HT-29 (cell line): ENCODE measurements at places on chromosomes 7 and 10. TPM values are rescaled to one million over a fixed set of nuclear protein-coding genes. Genes with fewer than 3 reads are reported as not detected.

Gene DYDC2
- not detected in 2 replicates for total RNA-seq

Gene SLC18A3
- not detected in 2 replicates for total RNA-seq

DNA sequence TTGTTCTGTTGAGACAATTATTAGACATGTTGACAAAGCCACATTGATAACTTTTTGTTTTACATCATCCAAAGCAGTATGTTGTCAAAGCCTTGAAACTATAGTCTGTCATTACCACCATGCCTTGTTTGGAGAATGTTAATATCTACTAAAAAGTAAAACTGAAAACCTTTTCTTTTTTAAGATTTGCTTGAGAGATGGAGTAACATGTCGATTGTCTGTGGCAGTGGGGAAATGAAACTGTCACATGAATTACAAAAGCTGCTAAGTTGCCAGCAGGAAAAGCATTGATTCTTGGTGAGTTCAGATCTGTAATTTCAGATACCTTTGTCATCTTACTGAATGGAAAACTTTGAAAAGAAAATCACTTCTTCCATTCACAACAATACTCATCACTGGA lies 69.1 kb downstream of the TFPI2 start:
- DNase-seq: no peak

DNA sequence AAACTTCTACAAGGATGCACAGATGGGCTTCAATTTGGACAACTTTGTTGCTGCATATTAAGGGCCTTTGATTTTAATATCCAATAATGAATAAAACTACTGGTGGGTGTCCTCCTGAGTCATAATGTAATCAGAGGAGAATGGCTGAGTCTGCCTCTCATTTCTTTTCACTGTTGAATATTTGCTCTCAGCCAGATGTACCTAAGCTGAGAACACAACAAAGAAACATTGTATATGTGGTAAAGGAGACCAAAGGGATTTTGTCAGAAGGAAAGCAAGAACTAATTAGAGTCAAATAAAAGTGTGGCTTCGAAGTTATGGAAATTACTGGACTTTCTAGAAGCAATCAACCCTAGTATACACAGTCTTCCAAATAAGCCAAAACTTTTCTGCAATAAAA lies 131.0 kb upstream of the BET1 start:
- no peak for DNase-seq

DNA sequence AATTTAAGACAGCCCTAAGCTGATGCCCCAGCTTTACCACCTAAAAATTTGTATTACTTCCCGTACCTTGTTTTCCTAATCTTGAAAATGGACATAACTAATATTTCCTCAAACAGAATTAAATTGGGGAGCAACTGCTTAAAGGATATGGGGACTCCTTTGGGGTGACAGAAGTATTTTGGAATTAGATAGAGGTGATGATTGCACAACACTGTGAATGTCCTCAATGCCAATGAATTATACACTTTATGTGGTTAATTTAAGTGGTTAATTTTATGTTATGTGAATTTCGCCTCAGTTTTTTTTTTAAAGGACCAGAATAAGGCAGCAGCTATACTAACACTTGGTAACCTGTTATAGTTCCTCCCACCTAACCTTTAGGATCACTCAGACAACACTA lies 19.9 kb upstream of the NPFFR1 start:
- no peak for DNase-seq

DNA sequence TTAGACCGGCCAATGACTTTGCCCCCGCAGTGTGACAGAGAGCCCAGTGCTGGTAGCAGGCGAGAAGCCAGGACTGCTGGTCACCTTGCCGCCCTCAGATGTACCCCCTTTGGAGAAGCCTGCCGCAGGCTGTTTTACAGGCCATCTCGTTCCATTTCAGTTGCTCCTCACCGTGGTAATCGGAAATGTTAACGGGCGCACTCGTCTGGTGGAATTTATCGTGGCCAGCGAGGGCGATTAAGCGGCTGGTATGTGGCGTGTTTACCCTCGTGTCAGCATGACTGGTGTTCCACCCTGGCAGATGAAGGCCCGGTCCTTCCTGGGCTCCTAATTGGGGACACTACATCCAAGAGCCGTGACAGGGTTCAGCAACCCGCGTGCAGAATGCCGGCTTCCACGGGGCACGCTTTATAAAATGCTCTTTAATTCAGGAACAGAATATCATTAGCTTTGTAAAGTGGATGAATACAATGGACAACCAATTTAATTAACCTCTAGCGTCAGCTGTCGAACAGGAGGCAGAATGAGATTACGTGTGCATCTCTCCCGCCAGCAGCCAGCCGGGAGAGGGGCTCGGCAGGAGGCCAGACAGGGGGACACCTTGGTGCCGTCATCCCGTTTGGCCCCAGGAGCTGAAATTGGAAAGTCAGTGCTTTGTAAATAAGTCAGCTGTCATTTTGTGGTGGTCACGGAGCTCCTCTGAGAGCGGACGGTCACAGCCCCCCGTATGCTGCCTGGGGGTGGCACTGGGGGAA lies 108.3 kb downstream of the NKX6-2 start:
- no peak for DNase-seq

DNA sequence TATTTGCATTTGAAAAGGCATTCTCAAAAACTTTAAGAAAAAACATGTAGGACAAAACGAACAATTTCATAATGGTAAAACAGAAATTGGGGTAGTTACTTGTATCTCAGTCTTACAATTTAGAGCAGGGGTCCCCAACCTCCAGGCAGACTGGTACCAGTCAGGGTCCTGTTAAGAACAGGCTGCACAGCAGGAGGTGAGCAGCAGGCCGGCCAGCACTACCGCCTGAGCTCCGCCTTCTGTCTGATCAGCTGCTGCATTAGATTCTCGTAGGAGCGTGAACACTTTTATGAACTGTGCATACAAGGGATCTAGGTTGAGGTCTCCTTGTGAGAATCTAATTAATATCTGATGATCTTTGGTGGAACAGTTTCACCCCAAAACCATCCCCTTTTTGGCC lies 77.3 kb downstream of the SEMA3A start:
- no peak for DNase-seq

DNA sequence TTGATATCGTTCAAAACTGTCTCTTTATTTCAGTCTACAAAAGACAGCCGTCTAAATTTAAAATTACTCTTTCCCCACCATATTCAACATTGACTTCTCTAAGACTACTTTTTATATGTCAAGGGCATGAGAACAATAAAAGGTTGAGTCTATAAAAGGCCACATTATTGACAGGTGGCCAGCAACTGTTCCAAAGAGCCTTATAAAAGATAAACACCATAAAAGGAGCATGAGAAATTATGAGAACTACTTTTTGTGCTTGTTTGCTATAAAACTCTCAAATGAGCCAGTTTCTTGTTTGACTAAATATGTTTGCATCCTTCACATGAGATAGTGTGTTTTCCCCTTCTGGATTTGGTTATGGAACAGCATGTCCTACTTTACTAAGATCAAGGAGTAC lies 189.2 kb downstream of the THSD7A start:
- DNase-seq: no peak
